Right renal pelvis (tissue), 4 donors: ENCODE measurements at places on chromosomes 11 and 22. TPM values are rescaled to one million over a fixed set of nuclear protein-coding genes. Genes with fewer than 3 reads are reported as not detected.

- no peak for DNase-seq
These were observed 76.2 kb downstream of the GALNT18 start for GRCh38 chr11:11545285-11546275.

DNA sequence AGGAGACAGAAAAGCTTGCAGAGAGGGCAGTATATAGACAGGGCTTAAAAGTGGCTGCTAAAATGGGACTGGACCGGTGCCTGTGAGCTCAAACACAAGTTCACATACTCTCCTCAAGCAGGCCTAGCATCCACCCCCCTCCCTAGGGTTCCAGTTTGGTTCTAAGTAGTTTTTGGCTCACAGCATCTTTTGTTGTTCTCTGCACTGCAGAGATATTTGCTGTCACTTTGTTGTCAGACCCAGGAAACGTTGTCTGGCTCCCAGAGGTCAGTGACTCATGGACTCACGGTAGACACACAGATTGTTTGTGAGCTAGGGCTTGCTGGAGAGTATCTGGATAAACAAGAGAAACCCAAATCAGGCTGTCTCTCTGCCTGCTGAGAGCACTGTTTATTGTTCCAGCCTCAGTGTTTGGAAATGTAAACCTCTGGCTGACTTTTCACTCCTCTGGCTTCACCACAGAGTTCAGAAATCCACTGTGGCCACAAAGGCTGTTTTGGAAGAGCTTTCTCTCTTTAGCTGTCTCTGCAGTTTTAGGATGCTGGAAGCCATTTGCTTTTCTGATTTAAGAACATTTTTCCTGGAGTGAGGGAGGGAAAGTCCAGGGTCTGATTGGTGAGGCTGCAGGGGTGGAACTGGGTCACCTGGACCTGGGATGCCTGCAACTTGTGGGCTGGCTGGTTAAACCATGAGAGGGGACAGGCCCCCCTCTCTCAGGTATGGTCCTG, 303.7 kb upstream of the PLET1 start:
- DNase-seq, result no peak

TP53AIP1 gene
- 1.4 TPM for polyA plus RNA-seq

SEZ6L gene
- polyA plus RNA-seq, result 0.13 TPM
